NCI-H526 treated with DMSO at 0.1 percent for 48 hours (cell line): ENCODE measurements at places on chromosomes 5 and 9.

GRCh38 chr9:1458503-1458902, 408.3 kb downstream of the DMRT2 start:
- no peak for DNase-seq

DNA sequence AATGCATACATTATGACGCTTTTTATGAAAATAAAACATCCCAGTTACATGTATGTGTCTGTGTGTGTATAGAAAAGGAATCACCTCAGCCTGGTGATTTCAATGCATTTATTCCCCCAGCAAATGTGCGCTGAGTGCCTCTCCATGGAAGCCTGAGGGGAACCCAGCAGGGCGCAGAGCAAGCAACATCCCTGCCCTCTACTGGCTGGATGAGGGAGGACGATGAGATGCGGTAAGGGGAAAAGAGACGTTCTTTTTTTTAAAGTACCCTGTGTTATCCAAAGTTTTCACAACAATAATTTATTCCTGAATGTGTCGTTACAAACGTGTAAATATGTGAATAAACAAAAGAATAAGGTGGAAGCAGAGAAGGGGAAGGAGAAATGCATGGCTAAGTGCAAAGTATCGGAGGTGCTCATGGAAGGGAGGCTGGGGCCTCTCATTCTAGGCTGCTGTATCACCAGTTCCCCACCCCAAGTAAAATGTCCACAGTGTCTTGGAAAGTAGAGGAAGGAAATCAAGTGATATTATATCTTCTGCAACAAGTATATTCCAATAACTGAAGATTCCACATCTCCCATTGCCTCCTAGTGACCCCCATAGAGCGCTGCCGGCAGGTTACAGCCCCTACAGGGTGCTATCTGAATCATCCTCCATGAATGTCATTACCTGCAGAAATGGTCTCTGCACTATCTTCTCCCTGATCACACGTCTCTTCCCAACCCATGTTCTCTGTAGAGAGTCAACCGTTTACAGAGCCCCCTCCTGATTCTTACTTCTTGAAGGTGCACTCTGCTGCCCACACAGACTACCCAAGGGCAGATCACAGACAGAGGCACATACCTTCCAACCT, 13.0 kb upstream of the ABLIM3 start:
- no peak for DNase-seq

DNA sequence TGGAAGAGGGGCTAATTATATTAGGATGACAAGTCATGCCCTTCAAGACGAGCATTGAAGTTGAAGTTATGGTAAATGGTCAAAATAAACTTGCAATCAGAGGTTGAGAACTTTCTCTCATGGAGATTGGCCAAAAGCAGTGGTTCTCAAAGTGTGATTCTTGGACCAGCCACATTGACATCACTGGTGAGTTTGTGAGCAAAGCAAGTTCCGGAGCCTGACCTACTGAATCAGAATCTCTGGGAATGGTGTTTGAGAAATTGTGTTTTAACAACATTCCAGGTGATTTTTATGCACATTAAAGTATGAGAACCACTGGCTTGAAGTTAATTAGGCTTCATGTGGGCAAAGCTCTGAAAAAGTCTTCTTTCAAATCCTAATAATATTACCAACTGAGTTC, 403.5 kb downstream of the ZSWIM6 start:
- no peak for DNase-seq

DNA sequence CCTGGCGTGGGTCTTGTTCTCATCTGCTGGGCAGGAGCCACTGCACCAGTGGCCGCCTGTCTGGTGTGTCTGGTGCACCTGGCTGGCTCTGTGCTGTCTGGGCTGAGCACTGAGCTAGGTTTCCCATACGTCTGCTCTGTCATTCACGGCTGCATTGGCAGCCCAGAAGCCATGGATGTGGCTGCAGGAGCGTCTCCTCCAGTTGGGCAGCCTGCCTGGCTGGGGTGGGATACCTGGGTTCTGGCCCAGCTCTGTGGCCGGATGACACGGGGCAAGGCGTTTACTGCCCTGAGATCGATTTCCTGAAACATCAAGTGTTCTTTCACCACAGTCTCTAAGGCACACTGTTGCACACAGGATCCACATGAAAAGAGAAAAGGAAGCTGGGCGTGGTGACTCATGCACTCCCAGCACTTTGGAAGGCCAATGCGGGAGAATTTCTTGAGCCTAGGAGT, 25.5 kb upstream of the SLC25A51 start:
- DNase-seq, result no peak

- DNase-seq, result no peak
These were observed 417 bp downstream of the SRD5A1 start for GRCh38 chr5:6633469-6634245.

- no peak for DNase-seq
These were observed 555.8 kb upstream of the CDH9 start for GRCh38 chr5:27594141-27594540.

- no peak for DNase-seq
These were observed 43.2 kb upstream of the ANKRD33B start for GRCh38 chr5:10520706-10521105.

DNA sequence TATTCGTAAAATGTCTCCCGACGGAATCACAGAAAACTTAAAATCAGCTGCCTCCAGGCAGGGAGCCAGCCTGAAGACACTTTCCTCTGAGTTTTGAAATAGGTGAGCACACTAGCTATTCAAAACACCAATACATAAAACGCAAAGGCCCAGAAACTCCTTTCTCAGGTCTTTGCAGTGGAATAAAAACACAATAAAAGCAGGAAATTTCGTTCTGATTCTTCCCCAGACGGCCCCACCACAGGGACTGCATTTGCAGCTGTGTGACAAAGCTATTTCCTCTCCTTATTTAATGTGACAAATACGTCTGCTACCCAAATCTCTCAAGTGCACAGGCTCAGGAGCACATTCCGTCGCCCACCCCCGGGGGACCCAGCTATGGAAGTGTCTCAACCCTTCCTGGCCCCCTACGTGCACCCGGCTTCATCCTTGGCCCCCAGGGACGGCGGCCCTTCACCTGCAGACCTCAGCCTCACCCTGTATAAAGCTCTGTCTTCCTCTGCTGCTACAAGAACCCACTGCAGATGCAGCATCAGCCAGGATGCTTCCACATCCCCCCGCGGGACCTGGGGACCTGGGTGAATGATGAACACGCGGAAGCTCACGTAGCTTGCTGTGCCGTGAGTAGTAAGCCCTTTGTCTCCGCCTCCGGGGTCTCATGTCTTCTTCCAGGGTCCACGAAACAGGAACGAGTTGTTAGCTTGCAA, 24.9 kb downstream of the AHRR start:
- no peak for DNase-seq

GRCh38 chr5:104170926-104171325, 608.3 kb upstream of the NUDT12 start:
- DNase-seq, result no peak

DNA sequence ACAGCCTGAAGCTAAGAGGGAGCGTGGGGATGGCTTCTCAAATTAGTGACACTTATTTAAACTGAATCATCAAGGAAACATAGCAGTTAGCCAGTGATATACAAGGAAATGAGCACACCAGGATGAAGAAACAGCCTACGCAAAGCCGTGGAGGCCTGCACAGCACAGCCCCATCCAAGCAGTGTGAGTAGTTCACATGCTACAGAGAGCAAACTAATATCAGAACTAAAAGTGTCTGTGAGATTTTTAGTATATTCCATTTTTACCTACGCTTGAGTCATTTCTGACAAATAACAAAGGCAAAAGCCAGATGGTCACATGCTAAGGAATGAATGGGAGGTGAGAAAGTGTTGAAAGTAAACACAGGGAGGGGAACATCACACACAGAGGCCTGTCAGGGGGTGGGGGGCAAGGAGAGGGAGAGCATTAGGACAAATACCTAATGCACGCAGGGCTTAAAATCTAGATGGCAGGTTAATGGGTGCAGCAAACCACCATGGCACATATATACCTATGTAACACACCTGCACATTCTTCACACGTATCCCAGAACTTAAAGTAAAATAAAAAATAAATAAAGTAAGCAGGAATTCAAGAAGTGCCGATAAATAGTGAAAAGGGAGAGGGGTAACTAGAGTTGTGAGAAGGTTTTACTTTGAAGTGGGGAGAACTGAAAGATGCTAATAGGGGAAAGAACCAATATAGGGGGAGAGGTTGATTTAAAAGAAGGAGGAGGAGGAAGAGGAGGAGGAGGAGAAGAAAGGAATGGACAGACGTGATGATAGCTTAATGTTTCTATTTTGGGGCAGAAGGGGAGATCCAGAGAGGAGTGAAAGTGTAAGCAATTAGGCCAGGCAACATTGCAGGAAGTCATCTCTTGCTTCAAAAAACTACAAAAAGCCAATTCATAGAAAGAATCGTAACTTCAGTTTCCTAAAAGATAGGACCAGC, 100.9 kb upstream of the PTGER4 start:
- no peak for DNase-seq

DNA sequence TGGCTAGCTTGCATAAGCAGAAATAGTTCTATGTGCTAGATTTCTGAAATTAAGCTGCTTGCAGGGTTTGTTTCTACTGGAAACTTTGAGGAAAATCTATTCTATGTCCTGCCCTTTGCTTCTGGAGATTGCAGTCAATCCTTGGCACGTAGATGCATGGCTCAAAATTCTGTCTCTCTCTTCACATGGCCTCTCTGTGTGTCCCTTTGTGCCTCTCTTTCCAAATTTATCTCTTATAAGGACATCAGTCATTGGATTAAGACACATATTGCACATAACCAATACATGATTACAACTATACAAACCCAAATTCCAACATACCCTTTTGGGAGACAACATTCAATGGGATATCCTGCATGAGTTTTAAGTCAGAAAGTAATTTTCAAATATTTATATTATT, 744.3 kb upstream of the CTNND2 start:
- no peak for DNase-seq

DNA sequence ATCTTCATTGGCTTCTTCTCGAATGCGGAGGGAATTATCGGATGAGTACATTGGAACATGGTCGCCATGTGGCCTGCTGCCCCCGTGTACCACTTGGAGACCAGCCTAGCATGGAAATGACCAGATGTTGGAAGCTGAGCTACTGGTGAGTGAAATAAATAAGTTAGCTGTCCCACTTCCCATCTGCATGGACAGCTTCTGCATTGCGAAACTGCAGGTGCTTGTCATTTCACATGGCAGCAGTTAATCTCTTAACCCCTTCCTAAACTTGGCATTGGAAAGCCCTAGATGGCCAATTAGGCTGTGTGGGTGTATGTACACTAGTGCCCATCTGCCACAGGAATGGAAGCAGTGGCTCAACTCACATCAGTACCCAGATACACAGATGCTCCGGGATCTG, 246.6 kb upstream of the IL12B start:
- no peak for DNase-seq

DNA sequence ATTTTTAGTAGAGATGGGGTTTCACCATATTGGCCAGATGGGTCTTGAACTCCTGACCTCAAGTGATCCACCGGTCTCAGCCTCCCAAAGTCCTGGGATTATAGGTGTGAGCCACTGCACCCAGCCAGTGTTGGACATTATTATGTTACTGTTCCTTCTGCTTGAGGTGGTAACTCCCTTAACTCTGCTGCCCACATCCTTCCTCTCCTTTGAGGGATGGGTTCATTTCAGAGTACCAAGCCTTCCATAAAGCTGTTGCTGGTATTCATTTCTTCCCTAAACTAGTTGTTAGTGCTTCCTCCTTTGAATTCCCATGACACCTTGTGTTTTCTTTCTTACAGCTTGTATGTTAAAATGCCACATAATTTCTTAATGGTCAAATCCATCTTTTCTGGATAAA, 54.0 kb downstream of the CTNNA1 start:
- no peak for DNase-seq

GRCh38 chr5:172177176-172177575, 10.8 kb downstream of the STK10 start:
- DNase-seq, result no peak

DNA sequence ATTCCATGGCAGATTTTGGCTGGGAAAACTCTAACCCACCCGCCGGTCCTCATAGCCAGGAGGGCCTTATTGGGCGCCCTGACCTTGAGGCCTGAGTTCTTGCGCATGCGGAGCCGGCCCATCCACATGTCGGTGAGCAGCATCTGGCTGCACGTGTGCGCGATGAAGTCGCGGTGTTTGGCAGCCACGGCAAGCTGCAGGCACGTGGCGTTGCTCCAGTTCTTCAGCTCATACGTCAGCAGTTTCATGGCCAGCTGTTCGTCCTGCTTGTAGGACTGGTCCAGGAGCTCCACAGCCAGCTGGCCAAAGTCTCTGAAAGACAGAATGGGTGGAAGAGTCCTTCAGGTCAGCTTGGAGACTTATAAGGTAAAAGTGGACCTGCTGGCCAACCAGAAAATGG, 204.3 kb upstream of the KLF9 start:
- DNase-seq, result no peak
